ENCODE measurements at places on chromosomes 13 and 19.

GRCh38 chr13:33472446-33472845 is 186.9 kb upstream of the STARD13 start:
- no peak for DNase-seq

DNA sequence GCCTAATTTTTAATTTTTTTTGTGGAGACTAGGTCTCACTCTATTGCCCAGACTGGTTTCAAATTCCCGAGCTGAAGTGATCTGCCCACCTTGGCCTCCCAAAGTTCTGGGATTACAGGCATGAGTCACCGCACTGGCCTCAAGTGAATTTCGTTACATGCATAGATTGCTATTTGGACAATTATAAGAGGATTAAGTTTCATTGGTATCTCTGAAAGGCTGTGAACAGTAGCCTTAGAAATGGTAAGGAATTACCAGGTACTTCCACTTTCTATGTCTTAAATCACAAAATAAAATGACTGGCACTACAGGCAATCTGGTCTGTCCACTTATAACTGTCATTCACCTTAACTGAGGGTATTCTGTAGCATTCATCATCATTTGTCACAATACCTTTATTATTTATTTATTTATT is 2.9 kb upstream of the CCDC9 start:
- DNase-seq, result no peak

GRCh38 chr19:48975947-48976847 is 11.1 kb downstream of the FTL start:
- DNase-seq, result no peak

- no peak for DNase-seq
Measured at GRCh38 chr13:97695684-97696083, 257.8 kb upstream of the IPO5 start.

DNA sequence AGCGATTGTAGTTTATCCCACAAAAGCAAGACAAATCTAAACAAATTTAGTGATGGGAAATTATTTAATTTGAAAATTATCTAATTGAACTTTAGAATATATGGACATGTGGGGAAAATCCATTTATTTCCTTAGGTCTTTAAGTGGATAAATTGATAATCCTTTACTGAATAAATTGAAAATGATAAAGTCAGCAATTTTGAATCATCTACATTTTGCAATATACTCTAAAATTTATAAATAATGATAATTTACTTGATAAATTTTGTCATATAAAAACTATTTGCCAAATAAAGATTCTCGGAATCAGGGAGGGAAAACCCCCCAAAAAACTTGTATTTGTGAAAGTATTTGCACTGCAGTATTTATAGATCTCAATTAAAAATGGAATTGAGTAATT is 875.3 kb upstream of the SLITRK5 start:
- DNase-seq, result no peak

- DNase-seq, result no peak
Measured at GRCh38 chr19:6564393-6564792, 26.6 kb downstream of the CD70 start.

DNA sequence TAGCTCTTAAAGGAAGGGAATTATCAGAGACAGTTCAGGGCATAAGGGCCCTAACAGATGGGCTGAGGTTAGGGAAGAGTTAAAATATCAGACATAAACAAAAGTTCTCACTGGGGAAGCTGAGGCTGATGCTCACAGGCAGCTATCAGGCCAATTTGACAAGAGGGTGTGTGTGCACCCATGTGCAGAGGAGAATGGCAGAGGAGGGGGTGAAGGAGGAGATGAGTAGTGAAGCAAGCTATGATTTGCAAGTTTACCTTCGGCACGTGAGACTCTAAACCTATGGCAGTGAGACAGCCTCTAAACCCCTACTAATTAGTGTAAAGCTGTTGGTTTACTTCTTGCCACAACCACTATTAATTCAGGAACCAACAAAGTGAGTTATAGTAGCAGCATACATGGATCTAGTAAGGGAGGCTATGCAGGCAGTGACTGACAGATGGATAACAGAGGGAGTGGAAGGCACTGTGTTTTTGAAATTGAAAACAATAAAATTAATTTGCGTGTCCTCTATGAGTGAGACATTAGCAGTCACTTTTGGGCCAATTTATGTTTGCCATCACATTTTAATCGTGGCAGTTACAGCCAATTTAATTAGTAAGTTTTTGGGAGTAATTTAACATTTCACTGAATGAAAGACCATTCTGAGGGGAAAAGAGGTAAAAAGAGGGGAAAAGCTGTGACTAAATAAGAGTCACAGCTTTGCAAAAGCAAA is 99.6 kb upstream of the HTR2A start:
- DNase-seq, result no peak

DNA sequence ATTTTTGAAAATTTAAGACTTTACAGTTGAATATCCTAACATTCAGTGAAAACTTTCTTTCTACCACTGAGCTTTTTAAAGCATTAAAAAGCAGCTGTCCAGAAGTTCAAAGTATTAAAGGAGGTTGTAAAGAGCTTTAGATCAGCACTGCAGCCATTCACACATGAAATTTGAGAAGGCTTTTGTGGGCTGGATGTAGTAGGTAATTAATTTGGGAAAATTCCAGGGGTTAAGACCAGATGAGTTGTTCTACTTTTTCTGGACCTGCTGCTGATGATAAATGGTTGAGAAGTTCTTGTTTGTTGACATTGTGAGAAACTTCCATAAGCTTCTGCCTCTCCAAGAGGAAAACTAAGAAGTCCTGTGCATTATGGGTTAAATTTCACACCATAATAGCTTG is 1779.6 kb upstream of the PRR20A start:
- DNase-seq, result no peak

GRCh38 chr19:18274781-18275356 is 617 bp upstream of the IQCN start:
- DNase-seq, result peak; percentile 67

DNA sequence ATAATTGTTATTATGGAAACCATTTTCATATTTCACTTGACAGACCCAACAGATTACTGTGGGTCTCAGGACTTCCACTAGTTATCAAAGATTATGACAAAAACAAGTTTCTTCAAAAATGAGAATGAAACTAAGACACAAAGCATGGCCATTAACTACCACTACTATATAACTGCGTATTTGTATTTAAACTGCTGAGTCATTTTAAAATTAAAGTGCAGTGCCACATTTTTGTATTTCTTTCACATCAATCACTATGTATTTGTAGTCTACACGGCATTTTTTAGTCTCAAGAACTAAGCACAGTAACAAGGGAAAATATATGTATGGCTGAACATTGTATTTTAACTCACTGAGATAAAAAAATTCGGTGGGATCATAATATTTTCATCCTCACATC is 10.1 kb upstream of the KLF12 start:
- no peak for DNase-seq

GRCh38 chr13:41562083-41562482 is 104.7 kb downstream of the RGCC start:
- peak; percentile 25 for DNase-seq

GRCh38 chr19:16070366-16070990 is 5.8 kb upstream of the TPM4 start:
- no peak for DNase-seq

GRCh38 chr13:114173745-114174144 is 5.3 kb upstream of the CFAP97D2 start:
- no peak for DNase-seq

DNA sequence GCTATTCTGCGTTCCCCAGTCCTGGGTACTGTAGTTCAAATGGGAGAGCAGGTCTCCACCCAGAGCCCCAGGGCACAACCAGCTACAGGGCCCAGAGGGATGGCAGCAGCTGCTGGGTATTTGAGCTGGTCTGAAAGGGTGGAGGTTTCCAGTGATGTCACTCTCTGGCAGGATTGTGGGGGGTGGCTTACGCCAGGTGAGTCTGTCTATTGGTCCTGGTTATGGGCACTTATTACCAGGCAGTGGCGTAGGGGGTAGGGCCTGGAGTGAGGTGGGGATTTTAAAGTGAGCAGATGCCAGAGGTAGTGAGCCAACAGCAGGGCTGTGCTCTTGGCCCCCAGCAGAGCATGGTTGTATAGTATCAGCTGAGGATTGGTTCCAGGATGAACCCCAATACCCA is 6.2 kb downstream of the RPS19 start:
- DNase-seq, result no peak

GRCh38 chr13:92954746-92955145 is 271.9 kb upstream of the GPC6 start:
- DNase-seq, result no peak

- no peak for DNase-seq
Measured at GRCh38 chr13:24834902-24835510, 71.0 kb downstream of the RNF17 start.

DNA sequence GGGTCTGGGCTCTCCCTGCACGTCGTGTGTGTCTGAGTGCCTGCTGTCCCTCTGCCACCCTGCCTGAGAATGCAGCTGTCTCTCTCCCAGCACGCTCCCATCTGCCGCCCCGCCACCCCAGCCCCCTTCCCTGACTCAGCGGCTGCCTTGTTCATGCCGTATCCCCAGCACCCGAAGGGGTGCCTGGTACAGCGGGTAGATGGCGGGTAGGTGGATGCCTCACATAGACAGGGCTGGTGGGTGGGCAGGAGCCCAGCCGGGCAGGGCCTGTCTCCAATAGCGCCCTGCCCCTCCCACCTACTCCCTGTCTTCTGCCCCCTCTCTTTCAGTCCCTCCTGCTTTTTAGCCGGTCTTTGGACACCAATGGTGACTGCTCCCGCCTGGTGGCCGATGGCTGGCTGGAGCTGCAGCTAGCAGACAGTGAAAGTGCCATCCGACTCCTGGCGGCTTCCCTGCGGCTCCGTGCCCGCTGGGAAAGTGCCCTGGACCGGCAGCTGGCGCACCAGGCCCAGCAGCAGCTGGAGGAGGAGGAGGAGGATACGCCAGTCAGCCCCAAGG is 30.3 kb downstream of the DHX34 start:
- DNase-seq, result peak; percentile 80

GRCh38 chr13:67421475-67421874 is 191.3 kb upstream of the PCDH9 start:
- DNase-seq, result no peak

DNA sequence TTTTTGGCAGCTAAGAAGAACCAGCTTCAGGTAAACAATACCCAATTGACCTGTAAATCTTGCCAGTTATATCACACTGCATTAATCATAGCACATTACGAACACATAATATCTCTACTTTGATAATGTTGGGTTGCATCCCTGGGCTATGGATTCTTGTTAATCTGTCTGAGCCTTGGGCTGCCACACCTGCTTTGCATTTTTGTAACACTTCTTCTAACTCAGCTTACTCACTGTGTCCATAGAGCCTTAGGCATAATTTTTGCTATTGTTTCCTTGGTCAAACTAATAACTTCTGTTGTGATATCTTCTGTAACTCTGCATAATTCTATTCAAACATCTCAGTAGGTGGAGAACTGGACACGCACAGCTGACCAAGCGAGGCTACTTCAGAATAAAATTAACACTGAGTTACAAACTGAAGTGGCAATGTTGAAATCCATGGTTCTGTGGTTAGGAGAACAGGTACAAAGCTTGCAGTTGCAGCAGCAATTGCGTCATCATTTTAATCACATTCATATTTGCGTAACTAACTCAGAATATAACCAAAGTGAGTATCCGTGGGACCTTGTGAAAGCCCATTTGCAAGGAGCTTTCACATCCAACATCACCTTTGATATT is 6.4 kb downstream of the ZNF350 start:
- no peak for DNase-seq

GRCh38 chr13:59906413-59907049 is 257.2 kb downstream of the DIAPH3 start:
- DNase-seq, result no peak
